T-helper 1 cell (primary cell): ENCODE measurements at places on chromosomes 5 and 9.

GRCh38 chr9:112025850-112026249 lies 129.2 kb downstream of the UGCG start:
- DNase-seq, result no peak

GRCh38 chr5:163373436-163374084 lies 63.8 kb upstream of the CCNG1 start:
- no peak for DNase-seq

- DNase-seq, result no peak
Observed at GRCh38 chr9:113464286-113464660, 746 bp downstream of the RGS3 start.

DNA sequence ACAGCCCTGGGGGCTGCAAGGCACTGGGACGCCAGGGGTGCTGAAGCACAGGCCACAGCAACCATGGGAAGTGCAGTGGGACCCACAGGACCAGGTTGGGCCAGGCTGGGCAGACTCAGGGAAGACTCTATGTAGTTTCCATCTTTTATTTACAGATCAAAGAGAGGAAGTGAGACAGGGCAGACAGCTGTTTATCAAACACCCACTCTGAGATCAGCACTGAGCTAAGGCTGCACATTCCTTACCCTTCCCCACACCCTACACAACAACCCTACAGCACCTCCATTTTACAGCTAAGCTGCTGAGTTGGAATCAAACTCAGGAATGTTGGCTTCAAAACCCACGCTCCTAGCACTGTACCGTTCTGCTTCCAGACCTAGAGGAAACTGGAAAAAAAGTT lies 19.8 kb downstream of the BARHL1 start:
- DNase-seq, result no peak

GRCh38 chr9:97638666-97639065 lies 5.0 kb downstream of the NCBP1 start:
- peak; percentile 2 for DNase-seq

GRCh38 chr5:139181835-139182452 lies 16.2 kb downstream of the SIL1 start:
- no peak for DNase-seq

DNA sequence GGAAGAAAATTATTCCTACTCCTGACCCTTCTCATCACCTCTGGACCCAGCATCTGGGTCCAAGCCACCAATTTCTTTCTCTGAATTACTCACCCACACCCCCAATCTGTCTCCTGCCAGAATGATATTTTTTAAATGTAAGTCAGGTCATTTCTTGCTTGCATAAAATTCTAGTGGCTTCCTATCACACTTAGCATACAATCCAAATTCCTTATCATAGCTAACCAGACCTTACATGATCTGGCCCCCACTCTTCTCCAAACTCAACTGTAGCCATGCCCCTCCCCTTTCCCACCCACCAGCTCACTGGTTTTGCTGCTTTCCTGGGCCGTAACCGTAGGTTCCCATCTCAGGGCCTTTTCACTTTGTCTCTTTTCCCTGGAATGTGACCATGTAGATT lies 15.2 kb downstream of the HTR4 start:
- DNase-seq, result no peak

DNA sequence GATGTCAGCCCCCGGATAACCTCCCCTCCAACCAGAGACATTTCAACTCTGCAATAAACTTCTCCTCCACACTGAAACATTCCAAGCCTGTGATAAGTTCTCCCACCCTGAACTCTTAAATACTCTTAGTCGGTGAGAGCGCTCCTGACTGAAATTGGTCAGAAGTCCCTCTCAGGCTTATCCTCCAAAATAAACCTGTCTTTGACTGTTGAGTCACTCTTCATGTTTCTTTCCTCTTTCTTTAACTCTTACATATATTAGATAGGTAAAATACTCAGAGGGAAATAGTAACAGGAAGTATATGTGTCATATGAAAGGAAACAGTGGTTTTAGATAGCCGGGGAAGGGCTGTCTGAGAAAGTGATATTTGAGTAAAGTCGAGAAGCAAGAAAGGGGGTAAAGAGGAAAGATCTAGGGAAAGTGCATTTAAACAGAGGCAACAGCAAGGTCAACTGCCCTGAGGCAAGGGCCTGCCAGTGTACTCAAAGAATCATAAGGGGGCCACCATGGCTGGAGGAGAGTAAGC lies 11.0 kb upstream of the FAM81B start:
- DNase-seq, result no peak
